A549 (cell line): ENCODE measurements at places on chromosomes 2 and 18. TPM values are rescaled to one million over a fixed set of nuclear protein-coding genes. Genes with fewer than 3 reads are reported as not detected.

Gene TAF1B
- polyA plus RNA-seq: 32.4 to 40.6 TPM (median 37.0 TPM) in 3 replicates

GRCh38 chr2:12809526-12809925 is 92.8 kb downstream of the TRIB2 start:
- DNase-seq: no peak

GRCh38 chr2:112259509-112260294 is 4.9 kb upstream of the ZC3H8 start:
- DNase-seq: peak; percentile 44

Gene LAMA3
- polyA plus RNA-seq: 18.2 to 24.1 TPM (median 19.4 TPM) in 3 replicates

DNA sequence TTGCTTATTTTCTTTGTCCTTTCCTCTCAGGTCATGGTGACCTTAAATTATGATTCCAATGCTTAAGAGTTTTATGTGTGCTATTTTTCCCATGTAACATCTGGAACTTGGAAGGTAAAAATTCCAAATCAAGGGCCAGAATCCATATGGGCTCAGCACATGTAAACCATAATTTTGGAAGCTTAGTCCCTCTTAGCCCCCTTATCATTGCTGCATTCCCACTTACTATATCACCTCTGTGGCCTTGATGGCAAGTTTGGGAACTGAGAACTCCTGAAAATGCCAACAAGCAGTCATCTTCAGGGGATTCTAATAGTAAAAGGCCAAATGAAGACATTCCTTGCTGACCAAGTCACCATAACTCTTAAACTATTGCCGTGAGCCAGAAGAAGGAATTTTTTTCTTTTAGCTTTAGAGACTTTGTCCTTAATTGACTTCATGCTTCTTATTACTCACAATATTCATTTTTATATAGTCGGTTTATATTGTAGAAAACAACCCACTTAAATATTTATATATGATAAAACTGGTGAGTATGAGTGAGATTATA is 251.4 kb downstream of the SLC8A1 start:
- no peak for DNase-seq

- DNase-seq: peak; percentile 25
Observed at GRCh38 chr18:52409727-52410126, 69.7 kb downstream of the DCC start.

DNA sequence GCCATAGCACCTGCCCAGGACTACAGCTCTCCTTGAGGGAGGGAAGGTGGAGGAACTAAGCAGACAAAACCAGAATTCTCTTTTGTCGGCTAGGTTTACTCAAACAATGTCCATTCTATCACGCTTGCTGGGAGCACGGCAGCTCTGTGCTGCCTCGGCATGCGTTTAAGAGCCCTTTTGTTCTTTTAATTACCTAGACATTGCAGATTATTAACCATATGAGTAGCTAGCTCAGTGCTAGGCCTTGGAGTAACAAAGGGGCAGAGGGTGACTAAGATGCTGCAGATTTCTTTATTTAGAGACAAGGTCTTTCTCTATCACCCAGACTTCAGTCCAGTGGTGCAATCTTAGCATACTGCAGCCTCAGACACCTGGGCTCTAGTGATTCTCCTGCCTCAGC is 11.1 kb downstream of the MSGN1 start:
- no peak for DNase-seq

Gene CPLX4
- not detected in 3 replicates for polyA plus RNA-seq

DNA sequence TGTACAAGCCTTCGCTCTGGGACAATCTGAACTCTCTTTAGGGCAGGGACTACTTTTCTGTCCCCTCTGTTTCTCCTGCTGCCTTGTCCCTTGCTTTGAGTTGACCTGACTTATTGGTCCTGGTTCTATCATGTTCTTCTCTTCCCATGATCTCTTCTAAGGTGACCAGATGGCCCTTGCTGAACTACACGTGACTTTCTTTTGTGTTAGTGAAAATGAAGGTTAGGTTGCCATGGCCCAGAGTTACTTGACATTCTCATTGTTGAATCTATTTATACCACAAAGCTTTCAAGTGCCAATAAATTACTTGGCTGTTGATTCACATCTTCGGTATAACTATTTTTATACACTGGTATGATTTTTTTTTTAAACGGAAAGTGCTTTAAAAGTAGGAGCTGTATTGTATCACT is 24.4 kb downstream of the MRPL33 start:
- DNase-seq: no peak

DNA sequence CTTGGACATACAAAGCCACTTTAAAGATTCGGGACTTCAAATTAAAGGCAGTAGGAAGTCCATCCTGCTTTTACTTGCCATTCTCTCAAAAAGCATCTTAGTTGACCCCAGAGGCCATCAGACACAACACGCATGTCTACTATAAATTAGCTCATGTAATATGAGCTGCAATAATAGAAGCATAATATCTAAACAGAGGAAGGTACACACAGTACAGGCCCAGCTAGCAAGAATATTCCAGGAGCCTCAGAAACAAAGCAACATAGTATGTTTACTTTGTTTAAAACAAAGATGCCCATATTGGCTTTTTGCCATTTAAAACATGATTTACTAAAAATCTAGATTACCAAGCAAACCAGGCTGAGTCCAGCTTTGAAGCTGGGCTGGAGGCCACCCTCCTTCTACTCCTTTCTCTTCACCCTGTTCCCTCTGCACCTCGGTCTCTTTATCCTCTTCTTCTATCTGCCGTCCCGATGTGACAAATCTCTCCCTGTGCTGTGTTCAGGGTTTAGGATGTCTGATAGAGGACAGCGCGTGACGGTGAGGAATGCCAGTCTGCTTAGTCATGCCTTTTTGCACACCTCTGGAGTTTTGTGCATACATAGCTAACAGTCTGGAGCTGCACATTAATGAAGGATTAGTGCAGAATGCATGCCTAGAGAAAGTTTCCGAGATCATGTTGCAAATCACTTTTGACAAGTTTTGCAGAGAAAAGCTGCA is 28.2 kb downstream of the DTNA start:
- no peak for DNase-seq

DNA sequence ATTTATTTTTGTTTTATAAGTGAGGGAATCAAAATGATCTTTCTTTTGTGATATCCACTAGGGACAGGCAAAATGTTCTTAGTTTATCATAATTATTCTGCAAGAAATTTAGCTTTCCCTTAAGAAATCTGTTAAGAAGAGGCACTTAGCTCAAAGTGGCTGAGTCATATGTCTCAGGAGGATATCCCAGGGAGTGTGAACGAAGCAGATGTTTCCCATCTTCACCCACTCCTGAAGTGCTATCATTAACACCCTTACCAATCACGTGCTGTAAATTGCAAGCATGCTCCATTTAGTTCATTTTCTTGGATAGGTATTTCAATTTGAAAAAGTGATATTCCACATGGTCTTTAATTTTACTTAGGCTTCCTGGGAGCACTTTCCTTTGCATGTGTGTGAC is 774.3 kb upstream of the TMEFF2 start:
- no peak for DNase-seq

DNA sequence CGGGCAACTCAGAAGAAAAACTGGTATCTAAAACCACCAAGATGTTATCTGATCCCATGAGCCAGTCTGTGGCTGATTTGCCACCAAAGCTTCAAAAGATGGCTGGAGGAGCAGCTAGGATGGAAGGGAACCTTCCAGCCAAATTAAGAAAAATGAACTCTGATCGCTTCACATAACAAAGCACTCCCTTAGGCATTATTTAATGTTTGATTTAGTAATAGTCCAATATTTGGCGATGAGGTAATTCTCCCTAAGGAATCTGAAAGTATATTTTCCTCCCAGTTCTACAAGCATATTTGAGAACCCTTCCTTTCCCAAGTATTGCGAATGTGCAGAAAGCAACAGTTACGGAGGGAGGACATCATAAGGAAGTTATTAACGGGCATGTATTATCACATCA is 156.6 kb downstream of the KCNJ3 start:
- no peak for DNase-seq

- DNase-seq: no peak
Observed at GRCh38 chr18:33034945-33035344, 262.1 kb upstream of the KLHL14 start.

GRCh38 chr18:58497845-58498244 is 131.0 kb downstream of the ALPK2 start:
- DNase-seq: no peak

DNA sequence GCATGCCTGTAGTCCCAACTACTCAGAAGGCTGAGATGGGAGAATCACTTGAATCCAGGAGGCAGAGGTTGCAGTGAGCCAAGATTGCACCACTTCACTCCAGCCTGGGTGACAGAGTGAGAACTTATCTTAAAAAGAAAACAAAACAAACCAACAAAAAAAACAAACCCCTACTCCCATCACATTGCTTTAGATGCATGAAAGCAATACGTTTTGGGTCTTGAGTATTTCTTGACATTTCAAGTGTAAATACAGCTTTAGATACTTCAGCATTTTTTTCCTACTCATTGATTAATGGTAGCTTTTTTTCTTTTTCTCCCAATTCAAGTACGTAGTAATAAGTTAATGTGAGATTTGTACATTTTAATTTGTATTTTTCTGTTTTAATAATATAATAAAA is 20.3 kb downstream of the RASGRP3 start:
- no peak for DNase-seq

GRCh38 chr18:68676913-68677312 is 38.0 kb downstream of the TMX3 start:
- DNase-seq: no peak

DNA sequence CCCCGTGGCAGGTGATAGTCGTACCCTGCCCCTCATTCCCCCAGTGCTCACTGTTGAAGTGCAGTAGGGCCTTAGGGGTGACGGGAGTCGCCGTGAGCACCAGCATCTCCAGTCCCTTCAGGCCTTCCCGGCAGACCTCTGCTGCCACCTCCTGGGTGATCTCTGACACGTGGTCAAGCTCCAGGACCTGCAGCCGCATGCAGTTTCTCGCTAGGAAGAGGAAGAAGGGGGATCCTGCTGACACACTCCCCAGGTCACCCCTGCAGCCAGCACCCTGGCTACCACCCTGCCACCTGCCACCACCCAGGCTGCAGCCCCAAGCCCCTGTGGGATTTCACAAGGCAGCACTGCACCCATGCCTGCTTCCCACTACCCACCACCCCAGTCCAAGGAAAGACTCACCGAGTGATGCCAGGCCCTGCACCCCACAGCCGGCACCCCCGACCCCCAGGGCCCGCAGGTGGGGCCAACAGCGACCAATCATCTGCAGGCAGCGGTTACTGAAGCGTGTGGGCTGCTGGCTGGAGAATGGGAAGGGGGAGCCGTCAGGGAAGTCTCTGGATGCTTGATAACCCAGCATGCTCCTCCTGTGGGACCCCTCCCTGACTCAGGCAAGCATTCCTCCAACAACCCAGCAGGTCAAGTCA is 23.8 kb downstream of the FBXO41 start:
- peak; percentile 76 for DNase-seq

DNA sequence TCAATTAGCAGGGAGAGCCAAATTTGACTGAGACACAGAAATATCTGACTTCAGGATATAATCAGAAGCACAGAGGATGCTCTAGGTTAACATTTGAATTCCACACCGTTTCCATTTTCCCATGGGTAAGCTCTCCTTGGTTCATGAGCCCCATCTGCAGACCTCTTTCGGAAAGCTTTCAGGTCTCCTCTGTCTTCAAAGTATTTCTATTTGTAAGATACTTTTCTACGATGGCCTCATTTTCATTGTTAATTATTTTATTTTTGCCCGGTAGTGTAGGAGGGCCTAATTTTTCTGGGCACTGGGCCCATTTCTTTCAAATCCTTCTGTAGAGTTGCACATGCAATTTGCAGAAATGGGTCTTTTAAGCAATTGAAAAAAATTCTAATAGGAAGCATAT is 53.8 kb downstream of the LRPPRC start:
- DNase-seq: no peak

DNA sequence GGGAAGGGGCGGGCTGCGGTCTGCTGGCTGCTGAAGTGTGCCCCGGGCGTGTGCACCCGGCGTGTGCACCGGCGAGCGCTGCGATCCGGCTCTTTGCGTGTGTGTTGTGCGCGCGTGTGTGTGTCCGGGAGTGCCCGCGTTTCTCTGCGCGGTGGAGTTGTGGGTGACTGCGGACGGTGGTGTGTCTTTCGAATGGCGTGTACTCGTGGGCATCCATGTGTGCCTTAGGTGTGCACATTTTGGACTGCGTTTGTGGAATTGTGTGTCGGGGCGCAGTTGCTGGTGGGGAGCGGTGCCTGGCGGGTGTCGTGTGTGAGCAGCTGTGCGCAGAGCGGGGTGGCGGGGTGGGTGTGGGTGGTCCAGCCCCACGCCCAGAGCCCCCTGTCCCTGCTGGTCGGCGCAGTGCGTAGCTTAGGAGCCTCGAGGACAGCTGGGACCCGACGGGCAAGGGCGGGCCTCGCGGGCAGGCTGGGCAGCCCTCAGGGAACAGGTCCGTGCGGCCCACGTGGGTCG is 533 bp downstream of the HPCAL1 start:
- DNase-seq: no peak

DNA sequence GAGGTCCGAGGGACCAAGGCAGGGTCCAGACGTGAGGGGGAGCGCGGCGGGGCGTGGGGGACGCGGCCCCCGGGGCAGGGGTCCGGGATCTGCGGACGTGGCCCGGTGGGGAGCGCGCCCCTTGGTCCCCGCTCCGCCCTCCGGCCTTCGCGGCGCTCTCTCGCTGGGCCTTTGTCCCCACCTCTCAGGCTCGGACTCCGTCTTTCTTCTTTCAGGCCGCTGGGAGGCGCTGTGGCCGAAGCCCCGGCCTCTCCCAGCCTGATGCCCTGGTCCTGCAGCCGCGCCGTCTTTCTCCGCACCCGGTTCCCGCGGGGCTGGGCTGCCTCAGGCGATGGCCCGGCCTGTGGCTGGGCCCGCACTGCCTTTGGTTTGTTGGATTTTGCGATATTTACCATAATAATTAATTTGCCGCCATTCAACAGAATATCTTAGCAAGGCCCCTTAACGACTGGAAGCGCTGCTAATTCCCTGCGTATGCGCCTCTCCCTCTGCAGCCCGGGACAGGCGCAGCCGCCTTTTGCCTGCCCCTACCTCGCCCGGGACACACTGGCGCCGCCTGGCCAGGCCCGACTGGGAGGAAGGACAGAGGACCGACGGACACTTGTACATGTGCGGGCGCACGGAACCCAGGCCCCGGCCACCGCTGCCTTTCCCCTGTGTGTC is 10.8 kb downstream of the SIX3 start:
- peak; percentile 81 for DNase-seq

Gene RNF125
- polyA plus RNA-seq: 0.13 to 0.18 TPM (median 0.14 TPM) in 3 replicates

Gene DSC2
- 0.63 to 0.87 TPM (median 0.73 TPM) in 3 replicates for polyA plus RNA-seq
